ENCODE measurements at places on chromosomes 11 and 22. TPM values are rescaled to one million over a fixed set of nuclear protein-coding genes. Genes with fewer than 3 reads are reported as not detected.

Gene TSKU
- total RNA-seq = 21.4 TPM

Gene OR4P4
- total RNA-seq = not detected

Gene MIOX
- not detected for total RNA-seq

Gene GPR83
- 0.09 TPM for total RNA-seq

Gene PAMR1
- 46.2 TPM for total RNA-seq

Gene PPARA
- 17.7 TPM for total RNA-seq

Gene OR4D5
- not detected for total RNA-seq

Gene LRRC56
- total RNA-seq = 0.89 TPM

Gene DUSP8
- total RNA-seq = 0.59 TPM

Gene SLC16A8
- total RNA-seq = not detected

Gene DERL3
- 0.83 TPM for total RNA-seq
